ENCODE measurements at places on chromosomes 1 and 21.

GRCh38 chr1:218480137-218480536 is 135.0 kb downstream of the TGFB2 start:
- DNase-seq, result peak; percentile 99

DNA sequence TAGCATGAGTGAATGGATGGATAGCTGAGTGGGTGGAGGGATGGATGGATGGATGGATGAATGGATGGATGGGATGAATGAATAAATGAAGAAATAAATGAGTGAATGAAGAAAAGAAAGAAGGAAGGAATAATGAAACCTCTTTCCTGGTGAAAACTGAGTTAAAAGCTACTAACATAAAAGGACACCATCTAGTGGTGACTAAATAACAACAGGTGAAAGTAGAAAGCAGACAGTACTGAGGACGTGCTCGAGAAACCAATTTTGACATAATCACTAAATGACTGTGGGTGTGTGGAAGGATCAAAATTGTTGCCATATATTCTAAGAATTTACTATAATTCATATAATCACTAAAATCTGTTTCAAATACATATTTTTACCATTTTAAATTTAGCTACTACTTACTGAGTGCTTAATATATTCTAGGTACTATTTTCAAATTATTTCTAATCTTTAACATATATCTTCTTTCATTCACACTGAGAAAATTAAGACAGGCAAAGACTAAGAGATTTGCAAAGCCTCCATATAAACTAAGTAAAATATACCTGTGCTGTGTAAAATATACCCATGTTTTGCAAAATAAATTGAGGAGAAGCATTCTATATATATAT is 522.9 kb downstream of the LRRIQ3 start:
- DNase-seq, result no peak

DNA sequence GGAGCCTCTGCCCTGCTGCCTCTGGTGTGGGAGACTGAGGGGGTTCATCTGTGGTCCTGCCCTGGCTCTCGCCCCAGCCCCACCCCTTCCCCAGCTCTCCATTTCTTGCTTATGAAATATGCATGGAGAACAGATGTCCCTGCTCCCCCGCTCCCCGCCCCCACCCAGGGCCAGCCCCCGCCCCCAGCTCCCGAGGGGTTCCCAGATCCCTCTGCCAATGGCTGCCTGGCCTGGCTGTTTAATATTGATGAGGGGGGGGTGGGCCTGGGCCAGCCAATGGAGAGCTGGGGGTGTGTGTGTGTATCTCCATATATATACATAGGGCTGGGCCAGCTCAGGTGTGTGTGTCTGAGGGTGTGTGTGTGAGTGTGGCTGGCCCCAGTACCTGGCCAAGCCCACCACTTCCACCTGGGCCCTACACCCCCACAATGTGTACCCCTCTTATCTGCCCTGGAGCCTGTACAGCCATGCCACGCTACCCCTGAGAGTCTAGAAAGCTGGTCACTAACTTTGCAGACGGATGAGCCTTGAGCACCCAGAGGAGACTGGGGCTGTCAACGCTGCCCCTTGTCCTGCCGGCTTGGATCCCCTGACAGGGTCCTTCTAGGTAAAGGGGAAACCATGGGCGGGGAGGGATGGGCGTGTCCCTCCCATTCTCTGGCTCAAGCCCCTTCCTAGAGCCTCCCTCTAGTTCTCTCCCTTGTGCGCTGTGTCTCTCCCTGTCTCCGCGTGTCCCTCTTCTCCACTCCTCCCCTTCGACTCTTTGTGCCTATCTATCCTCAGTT is at the start of gene NHLH1:
TSS of gene NHLH1 (plus strand) at position 341 of the 785 bp plus-strand sequence. CDS start 3,661 bp downstream, outside the sequence.
- DNase-seq, result no peak

GRCh38 chr1:27356619-27357280 is 10.0 kb downstream of the MAP3K6 start:
- DNase-seq, result no peak

DNA sequence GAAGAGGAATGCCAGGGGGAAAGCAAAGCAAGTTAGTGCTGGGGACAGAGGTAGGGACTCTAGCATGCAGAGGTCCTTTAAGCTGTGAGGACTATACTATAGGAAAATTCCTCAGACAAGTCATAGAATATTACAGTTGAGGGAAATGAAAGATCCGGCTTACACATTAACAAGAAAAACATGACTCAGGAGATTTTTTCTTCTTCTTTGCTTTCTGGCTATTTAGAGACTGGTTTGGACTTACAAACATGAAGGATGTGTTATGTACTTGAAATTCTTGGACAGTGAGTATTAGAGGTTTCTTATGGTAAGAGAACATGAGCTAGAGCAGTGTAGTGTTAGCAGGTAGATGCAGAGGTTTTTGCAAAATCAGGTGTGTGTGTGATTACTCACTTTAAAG is 24.9 kb downstream of the USP25 start:
- no peak for DNase-seq

DNA sequence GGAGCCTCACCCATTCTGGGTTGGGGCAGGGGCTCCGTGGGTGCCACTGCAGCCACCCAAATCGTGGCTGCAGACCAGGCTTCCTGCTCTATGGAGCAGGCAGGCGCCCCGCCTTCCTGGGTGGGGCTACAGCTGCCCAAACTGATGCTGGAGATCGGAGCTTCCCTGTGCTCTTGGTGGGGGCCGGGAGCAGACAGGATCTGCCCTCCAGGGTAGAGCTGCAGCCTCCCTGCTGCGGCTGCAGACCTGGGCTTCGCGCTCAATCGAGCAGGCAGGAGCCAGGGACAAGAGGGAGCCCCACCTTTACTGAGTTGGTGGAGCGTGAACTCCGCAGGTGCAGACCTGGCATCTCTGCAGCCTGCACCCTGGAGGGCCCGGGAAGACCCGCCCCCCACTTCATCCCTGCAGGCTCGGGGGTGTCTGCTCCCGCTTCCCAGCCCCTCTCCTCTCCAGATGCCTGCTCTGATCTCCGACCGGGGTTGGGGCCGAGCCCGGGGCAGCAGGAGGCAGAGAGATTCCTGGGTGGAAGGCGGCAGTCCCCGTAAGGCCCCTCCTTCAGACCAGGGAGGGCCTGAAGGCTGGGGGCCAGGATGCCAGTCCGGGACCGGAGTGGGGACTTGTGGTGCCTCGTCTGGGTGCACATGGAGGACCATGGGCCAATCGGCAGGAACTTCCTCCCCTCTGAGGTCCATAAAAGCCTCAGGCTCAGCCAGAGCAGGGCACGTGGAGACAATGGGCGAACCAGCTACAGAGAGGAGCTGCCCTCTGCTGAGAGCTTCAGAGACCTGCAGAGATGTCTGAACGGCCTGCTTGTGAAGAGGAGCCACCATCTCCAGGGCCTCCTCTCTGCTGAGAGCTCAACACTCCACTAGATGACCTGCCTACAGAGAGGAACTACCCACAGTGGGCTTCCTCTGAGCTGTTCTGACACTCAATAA is 359.3 kb downstream of the SMYD3 start:
- no peak for DNase-seq

DNA sequence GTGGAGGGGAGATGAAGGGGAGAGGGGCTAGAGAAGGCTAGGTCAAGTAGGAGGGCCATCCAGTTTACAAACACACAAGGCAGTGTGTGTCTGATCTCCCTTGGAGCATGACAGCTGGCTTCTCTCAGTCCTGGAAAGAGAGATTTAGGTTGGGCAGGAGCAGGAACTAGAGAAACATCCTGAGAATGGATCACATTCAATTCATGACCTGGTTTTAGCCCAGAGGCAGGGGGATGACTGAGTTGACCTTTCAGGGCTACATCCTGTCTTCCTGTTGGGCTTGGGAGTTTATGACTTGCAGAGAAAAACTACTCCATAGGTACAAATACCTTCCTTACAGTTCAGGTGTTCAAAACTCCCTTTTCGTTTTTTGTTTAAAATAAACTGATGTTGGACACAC is 97.0 kb downstream of the IGSF21 start:
- DNase-seq, result no peak

- DNase-seq, result no peak
Observed at GRCh38 chr1:28148880-28149195, 27.7 kb downstream of the PTAFR start.

GRCh38 chr1:245842106-245842505 is 665.0 kb downstream of the SMYD3 start:
- DNase-seq, result no peak

GRCh38 chr21:42833859-42834725 is 45.2 kb downstream of the WDR4 start:
- DNase-seq, result no peak

- no peak for DNase-seq
Observed at GRCh38 chr1:181104790-181105133, 16.3 kb downstream of the IER5 start.

- DNase-seq, result peak; percentile 43
Observed at GRCh38 chr1:231806623-231807495, 180.3 kb downstream of the DISC1 start.

GRCh38 chr21:29748391-29749167 is 191.2 kb downstream of the GRIK1 start:
- no peak for DNase-seq

DNA sequence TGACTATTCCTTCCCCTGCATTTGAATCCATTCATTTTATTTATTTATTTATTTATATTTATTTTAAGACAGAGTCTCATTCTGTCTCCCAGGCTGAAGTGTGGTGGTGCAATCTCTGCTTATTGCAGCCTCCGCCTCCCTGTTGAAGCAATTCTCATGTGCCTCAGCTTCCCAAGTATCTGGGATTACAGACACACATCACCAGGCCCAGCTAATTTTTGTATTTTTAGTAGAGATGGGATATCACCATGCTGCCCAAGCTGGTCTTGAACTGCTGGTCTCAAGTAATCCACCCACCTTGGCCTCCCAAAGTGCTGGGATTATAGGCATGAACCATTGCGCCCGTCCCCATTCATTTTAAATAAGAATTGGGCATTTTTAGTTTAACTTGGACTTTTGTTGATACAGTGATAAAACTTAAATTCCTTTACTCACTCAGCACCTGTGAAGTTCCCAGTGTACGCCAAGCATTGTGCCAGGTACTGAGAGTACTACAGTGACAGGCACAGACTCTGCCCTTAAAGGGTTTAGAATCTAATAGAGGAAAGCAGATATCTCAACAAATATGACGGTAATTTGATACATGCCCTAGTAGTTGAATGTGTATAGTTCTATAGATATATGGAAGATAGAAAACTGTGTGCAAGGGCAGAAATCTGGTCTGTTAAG is 90.5 kb downstream of the PTPRC start:
- DNase-seq, result no peak

GRCh38 chr1:196029410-196029809 is 578.8 kb downstream of the KCNT2 start:
- no peak for DNase-seq

GRCh38 chr1:17304826-17305175 is 3.2 kb upstream of the PADI4 start:
- DNase-seq, result no peak

DNA sequence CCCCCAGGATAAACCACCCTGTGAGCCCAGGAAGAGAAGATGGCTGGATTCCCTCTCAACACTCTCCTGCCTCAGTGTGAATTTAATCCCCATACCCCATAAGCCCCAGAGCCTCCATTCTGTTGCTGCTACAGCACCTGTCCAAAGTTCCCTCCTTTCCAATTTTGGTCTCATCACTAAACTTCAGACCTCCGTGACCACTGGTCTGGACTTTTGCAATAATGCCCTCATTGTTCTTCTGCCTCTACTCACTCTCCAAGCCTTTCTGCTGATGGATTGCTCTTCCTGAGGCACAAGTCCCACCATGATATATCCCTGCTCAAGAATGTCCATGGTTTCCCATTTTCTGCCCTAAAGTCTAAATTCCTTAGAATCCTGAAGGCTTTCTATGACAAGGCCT is 83.2 kb downstream of the CD58 start:
- DNase-seq, result no peak

DNA sequence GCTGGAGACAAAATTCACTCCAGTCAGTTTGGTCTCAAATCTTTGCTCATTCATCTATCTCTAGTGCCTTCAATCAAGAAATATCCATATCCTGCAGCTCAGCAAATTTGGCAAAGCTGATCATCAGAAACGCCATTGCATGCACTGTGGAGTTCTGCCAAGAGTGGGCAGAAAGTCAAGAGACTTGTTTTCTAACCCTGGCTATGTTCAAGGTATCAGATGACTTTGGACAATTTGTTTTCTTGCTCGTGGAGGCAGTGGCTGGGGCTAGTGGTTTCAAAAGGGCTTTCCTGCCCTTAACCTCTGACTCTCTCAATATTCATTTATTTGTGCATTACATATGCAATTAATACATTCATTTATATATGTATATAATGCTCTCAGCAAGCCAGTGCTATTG is 12.8 kb upstream of the LRRC52 start:
- no peak for DNase-seq

- DNase-seq, result no peak
Observed at GRCh38 chr1:204174958-204175357, 8.8 kb upstream of the REN start.

All from brain microvascular endothelial cell (primary cell).